CD4-positive, alpha-beta T cell treated with Interleukin-17A for 1 hour (primary cell): ENCODE measurements at places on chromosomes 5 and 9.

GRCh38 chr5:54401515-54401914 lies 54.0 kb upstream of the HSPB3 start:
- DNase-seq: no peak

DNA sequence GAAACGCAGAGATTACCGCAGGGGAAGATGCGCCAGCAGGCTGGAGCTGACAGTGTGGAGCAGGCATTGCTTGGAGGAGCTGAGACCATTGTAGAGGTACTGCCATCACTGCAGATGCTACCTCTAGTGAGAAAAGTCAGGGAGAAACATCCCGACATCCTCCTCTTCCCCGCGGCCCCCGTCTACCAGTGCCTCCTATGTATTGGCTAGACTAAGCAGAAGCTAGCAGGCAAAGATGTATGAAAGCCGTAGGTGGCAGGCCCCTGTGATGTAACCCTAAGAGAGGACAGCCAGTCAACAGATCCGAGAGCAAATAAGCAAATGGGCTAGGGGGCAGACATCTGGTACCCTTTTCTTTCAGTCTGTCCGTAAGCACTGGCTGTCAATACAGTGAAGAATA lies 115.5 kb upstream of the ACTBL2 start:
- no peak for DNase-seq

DNA sequence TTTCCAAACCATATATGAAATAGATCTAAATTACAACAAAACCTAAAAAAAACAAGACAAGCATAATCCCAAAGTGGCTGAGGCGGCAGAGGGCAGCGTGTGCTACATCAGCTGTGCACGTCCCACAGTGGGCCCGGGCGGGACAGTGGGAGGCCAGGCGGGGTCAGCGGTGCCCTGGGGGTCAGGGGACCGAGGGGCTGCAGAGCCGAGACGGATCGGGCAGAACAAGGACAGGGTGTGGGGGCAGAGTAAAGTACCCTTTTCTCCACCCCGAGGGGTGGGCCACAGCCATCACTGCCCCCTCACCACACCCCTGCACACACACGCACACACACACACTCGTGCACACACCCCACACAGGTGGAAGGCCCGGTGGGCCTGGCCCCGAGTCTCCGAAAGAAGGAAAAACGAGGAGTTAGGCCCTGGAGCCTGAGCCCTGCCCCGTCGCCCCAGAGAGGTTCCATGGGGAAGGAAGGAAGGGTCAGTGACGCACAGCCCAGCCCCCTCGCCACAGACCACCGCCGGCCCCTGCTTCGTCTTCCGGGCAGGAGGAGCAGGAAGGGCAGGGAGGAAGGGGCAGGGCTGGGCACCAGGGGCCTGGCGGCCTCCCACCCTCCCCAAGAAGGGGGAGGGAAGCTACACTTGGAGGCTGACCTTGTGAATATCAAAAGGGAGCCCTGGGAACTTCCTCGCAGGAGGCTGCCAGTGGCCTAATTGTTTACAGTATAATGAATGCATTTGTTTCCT lies 49.6 kb upstream of the UBAC1 start:
- DNase-seq: no peak

DNA sequence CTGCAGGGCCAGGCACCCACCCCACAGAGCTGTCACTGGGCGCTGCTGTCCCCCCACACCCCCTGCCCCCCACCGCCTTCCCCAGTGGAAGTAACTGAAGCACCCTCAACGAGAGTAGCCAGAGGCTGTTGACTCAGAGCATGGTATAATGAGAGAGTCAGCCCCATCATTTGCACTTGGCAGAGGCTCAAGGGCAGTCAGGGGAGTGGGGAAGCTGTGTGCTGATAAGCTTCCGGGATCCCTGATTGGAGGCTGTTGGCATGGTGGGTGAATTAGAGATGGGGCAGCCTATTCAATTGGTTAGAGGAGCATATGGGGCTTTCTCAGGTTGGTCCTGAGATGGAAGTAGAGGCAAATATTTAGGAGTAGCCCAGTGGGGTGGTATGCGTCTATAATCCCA lies 77.1 kb upstream of the GOLM1 start:
- no peak for DNase-seq

DNA sequence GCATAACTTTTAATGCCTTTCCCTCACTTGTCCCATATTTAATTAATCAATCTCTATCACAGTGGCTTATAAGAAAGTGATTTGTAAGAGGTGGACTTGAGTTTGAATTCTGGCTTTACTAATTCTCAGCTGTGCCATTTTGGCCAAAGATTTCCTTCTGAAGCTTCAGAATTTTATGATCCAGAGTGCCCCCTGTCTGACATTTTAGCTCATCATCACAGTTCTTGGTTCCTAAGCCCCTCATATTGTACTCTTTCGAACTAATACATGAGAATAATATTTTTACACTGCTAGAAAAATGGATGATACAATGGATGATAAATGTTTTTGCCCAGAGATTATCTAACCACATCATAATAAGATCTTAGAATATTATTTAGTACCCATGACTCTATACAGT lies 1014.1 kb downstream of the PTPRD start:
- no peak for DNase-seq

DNA sequence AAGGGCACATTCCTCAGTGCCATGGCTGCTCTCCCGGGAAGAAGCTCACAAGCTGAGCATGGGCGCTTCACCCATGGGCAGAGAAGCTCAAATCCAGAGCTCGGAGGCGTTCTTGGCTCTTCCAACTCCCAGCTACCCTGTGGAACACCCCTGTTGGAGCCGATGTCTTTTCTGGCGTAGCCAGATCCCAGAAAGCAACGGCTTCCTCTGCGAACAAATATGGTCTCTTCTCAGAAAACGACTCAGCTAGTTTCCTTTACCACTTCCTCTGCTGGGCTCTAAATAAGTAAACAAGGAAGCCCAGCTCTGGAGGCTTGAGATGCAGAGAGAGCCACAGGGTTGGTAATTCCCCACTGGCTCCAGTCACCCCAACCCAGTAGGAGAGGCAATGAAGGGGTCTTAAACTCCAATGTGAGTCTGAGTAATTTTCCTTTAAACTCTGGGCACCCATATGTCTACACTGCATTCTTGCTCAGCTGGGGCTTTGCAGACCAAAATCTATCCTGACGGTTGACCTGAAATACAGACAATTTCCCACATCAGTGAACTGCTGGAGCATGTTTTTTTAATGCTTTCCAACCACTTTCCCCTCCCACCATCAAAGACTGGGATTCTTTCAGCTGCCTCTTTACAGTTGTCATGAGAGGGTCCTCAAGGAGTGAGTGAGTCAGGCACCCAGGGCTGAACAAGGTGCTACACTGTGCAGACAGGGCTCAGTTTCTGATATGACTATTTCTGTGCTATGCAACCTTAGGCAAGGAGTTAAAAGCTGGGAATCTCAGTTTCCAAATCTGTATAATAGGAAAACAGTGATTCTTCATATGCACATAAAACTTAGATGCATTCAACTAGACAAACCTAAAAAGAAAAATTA lies at the start of gene LCP2:
Gene LCP2 (minus strand): TSS at position 189 of the 874 bp plus-strand sequence. CDS start 166 bp downstream, at position 23.
- DNase-seq: peak; percentile 75

GRCh38 chr9:126664900-126665643 lies 51.3 kb downstream of the LMX1B start:
- no peak for DNase-seq

DNA sequence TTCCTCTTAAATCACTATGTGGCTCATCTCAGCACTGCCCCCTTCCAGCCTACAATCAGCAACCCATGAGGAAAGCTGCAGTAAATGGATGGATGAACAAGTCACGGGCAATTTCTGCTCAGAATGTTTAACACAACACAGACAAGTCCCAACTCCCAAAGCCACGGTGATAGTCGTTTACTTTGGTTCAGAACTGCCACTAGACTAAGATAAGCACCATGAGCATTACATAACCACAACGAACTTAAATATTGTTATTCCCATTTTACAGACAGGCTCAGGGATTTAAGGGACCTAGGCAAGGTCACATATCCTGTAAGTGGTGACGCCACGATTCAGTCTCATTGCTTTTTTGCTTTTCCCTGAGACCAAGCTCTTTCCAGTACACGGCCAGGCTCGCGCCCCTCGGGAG lies 2.0 kb upstream of the SMIM27 start:
- DNase-seq: no peak

DNA sequence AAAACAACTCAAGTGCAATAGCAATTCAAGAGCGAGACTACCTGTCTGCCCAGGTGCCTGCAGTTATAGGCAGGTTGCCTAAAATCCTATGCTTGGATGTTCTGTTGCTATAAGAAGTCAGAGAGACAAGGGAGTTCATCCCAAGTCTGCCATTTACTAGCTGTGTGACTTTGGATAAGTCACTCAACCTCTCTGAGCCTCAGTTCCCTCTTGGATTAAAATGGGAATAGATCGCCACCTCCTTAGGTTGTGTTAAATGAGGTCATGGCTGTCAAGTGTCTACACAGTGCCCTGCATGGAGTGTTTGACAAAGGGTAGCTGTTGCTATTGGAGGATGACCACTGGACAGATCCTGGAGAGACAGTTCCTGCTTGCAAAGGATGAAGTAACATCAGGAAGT lies 1.3 kb upstream of the ZBTB34 start:
- no peak for DNase-seq

DNA sequence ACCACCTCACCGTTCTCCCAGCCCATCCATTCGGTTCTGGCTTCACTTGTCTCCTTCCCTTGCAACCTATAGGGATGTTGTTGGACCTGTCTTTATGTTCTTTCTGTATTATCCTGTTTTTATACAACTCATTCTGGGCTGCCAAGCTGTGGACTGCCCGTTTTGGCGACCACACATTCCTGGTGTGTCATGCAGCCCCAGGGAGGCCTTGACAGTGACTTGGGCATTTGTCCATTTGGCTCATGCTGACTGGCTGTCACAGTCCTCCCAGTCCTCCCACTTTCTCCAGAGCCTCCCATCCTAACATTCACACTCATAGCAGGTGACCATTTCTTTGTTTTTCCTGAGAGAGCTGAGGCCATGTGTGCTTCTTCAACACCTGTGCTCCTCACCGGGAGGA lies 136.4 kb downstream of the SLF1 start:
- DNase-seq: no peak

GRCh38 chr5:154895606-154896561 lies 37.5 kb downstream of the CNOT8 start:
- DNase-seq: no peak

DNA sequence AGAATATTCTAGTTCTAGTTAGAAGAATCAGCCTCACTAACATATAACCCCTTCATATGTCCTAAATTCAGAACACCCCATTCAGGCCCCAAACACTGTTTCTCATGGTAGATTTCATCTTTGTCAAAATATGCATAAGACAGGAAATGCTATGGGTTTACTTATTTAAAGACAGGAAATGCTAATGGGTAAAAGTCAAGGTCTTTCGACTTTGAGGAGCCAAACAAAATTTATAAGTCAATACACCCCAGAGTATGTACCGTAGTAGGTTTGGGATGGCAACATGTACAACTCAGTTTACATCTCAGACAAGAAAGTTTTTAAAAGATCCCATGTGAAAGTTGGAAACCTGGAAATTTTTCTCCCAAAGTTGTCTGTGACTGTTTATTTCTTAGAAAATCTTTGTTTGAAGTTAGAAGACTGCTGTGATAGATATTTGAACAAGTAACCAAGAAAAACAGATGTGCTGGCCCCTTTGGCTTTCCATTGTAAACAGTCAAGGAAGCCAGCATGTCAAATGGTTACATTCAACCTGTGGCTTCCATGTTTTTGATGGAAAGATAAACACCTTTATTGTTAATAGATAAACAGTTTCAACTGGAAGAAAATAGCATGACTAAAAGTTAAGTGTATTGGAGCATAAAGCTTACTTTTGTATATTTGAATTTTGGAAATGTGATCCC lies 102.2 kb downstream of the INIP start:
- DNase-seq: no peak

DNA sequence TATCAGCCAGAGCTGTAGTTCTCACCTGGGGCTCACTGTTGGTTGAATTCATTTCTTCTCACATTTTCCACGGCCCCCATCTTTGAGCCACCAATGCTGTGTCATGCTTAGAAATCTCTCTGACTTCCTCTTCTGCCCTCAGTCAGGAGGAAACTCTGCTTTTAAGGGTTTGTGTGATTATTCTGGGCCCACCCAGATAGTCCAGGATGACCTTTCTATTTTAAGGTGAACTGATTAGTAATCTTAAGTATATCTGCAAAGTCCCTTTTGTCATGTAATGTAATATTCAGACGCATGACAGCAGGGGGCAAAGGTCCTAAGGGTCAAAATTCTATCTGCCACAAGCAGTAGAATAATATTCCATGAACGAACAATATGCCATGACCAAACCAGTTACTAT lies 88.4 kb downstream of the AK8 start:
- no peak for DNase-seq

- no peak for DNase-seq
Observed at GRCh38 chr9:113148781-113149510, 1.9 kb upstream of the SLC31A2 start.

DNA sequence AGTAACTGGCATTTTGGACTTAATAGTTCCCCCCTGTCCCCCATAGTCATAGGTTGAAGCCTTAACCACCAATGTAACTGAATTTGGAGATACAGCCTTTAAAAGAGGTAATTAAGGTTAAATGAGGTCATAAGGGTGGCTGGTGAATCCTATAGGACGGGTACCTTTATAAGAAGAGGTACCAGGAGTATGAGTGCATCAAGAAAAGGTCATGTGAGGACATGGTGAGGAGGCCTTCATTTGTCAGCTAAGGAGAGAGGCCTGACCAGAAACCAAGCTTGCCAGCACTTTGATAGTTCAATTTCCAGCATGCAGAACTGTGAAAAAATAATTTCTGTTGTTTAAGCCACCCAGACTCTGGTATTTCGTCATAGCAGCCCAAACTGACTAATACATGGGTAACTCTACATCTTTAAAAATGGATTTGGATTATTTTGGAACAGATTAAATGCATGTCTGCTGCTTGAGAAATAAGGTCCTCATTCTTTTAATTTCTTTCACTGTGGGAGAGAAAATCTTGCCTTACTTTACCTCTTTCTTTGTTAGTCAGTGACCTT lies 9.7 kb downstream of the RASA1 start:
- no peak for DNase-seq

GRCh38 chr5:151125421-151125820 lies 32.2 kb downstream of the ANXA6 start:
- DNase-seq: no peak

DNA sequence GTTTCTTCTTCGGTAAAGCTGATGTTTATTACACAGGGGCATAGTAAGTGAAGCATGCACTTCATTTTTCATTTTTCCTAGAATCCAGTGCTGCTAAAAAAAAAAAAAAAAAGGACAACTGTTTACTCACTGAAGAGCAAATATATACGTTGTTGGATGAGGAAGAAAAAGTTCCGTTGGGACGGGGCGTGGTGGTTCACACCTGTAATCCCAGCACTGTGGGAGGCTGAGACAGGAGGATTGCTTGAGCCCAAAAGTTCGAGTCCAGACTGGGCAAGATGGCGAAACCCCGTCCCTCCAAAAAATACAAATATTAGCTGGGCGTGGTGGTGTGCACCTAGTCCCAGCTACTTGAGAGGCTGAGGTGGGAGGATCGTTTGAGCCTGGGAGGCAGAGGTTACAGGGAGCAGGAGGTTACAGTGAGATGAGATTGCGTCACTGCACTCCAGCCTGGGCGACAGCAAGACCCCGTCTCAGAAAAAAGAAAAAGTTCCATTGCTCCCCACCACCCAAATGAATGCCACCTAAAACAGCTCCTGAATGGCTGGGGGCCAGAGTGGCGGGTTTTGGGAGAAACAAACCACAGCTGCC lies 60.1 kb upstream of the GNE start:
- no peak for DNase-seq

- DNase-seq: no peak
Observed at GRCh38 chr5:37730896-37731455, 108.9 kb downstream of the GDNF start.
